Fibroblast of skin of right biceps (primary cell): ENCODE measurements at places on chromosomes 5 and 9.
A peak's percentile ranks its signal among the peaks of the same experiment; 100 is the strongest.

- no peak for DNase-seq
Observed at GRCh38 chr5:119651486-119651885, 22.1 kb downstream of the FAM170A start.

DNA sequence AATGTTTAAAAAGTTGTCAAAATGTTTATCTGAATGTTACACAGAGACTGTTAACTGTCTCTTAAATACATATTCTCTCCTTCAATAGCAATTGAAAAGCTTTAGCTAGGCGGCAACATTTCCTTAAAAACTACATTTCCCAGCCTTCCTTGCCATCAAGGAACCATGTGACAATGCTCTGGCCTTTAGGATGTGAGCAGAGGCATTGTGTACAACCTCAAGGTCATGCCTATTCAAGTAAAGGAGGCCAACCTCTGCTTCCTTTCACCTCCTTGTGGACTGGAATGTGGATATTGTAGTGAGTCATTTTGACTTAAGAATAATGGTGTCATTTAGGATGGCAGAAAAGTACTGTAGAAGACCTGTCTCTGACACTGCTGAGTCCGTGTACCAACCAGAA, 23.7 kb upstream of the MROH2B start:
- DNase-seq, result no peak

- DNase-seq, result no peak
Observed at GRCh38 chr5:51203598-51203997, 179.7 kb upstream of the ISL1 start.

DNA sequence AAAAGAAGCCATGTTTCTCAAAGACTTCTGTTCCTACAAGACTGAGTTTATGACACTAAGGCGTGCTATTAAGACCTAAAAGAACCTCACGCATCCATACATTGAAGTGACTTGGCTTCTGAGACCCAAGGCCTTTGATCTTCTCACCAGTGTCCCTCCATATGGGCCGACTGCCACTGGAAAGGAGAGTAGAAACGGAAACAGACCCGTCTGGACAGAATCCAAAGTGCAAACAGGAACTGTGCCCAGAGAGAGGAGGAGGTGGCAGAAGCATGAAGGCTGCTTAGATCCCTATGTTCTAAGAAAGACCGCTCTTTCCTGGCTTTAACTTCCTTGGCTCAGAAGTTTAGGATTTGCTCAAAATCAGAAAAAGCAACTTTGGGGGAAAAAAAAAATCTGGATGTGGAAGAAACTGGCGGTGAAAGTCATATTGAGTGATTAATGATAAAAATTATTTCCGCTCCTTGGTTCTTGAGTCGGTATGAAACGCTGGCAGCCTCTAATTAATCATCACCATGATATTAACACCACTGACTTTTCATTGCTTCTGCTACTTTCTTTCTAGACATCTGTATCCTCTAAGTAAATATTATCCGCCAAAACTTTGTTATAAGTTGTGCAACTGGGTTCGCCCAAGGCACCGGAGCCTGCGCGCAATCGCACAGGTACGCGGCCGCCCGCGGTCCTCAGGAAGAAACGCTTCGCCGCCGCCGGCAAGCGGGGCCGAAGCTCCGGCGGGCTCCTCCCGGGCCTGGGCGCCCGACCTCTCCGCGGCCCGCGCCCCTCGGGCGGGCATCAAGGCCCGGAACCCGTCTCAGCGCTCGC, 726 bp downstream of the DAP start:
- DNase-seq, result peak; percentile 68

DNA sequence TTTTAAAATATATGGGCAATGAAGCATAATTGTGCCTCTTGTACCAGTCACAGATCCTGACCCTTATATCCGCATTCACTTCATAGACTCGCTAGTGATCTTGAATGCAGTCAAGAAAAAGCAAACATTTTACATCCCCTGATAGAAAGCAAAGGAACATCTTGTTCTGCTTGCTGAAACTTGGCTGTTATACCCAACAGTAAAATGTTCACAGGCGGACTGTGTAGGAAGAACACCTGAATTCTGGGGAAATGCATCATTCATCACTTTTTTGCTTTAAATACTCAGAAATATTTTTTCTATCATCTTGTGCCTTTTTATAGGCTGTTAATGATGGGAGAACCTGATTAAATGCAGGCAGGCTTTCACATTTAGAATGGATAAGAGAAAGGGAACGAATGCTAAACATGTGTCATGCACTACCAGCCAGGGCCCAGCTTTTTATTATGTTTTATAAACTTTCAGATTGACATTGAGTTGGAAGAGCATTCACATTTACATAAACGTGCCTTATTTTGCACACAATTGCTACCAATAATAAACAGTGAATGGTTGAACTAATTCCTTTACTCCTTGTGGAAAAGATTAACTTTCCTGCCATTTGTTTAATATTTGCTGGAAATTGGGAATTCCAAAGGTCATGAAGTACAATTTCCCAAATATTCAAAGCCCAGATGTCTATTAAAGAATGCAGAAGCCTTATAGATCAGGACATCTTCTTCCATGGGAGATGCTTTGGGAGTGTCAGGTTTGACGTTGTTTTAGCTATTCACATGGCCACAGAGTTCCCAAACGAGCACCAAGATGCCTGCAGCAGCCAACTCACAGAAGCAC, 756.2 kb downstream of the TLE1 start:
- DNase-seq, result no peak

- DNase-seq, result no peak
Observed at GRCh38 chr9:113530022-113530635, 66.6 kb downstream of the RGS3 start.

GRCh38 chr9:109468927-109469326, 29.2 kb downstream of the PTPN3 start:
- no peak for DNase-seq
